ENCODE measurements at places on chromosomes 1 and 21.

GRCh38 chr1:229803626-229804217, 177.7 kb downstream of the URB2 start:
- no peak for DNase-seq

DNA sequence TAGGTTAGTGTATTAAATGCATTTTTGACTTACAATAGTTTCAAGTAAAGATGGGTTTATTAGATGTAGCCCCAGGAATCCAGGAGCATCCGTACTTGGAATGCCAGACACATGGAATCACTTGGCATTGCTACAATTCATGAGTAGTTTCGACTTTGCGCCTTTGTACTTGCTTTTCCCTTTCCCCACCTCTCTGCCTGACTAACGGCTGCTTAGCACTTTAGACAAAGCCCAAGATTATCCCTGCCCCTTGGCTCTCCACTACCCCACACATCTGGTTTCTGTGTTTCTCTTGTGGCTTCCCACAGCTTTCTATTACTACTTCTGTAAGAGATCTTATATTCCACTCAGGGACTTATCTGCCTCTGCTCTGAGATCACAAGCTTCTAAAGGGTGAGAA, 397.7 kb upstream of the POU3F1 start:
- no peak for DNase-seq

DNA sequence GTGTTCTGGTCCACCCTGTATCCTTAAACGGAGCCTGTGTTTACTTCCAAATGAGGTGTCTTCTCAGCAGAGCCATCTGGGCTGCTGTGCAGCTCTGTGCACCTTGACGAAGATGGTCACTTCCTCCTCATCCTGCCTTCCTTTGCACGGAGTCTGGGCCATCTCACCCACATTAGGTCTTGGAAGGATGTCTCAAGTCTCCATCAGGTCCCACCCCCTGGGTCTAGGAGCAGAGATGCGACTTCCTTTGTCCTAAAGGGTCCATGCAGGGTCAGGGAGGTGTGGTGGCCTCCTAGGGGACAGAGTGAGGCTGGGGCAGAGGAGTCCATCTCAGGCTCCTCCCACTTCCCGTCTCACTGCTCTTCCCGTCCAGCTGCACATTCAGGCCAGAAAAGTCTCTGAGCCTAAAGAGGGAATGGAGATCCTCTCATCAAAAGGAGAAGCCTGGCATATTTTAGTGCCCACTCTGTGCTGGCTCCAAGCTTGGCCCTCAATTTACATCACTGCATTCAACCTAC, 209.2 kb downstream of the MATN1 start:
- DNase-seq: no peak

GRCh38 chr1:7403265-7404045, 367.6 kb upstream of the VAMP3 start:
- no peak for DNase-seq

DNA sequence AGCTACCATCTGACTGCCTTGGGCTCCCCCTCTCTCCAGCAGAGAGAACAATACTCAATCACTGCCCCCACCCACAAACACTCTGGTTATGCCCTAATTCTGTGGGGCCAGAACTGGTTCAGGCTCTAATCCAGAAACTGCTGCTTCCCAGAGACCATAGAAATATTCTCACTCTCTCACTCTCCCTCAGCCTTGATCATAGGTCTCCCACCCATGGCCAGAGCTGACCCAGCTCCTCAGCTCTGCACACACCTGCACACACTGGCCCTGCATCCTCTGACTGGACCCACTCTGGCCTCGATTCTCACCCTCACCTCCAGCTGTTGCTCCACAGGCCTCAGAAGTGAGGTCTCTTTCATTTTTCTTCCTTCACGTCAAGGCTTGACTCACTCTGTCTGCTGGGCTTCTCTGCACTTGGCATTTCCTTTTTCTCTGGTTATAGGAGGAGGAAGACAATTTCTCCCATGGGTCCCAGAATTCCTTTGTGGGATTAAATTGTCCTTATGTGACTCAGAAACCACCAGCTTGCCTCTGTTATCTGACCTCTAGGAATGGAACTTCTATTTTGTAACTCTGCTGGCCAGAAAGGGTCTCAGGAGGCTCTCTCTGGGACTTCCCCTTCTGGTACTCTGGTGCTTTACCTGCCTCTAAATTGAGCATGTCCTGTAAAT, 15.6 kb upstream of the ZMYM6 start:
- no peak for DNase-seq

DNA sequence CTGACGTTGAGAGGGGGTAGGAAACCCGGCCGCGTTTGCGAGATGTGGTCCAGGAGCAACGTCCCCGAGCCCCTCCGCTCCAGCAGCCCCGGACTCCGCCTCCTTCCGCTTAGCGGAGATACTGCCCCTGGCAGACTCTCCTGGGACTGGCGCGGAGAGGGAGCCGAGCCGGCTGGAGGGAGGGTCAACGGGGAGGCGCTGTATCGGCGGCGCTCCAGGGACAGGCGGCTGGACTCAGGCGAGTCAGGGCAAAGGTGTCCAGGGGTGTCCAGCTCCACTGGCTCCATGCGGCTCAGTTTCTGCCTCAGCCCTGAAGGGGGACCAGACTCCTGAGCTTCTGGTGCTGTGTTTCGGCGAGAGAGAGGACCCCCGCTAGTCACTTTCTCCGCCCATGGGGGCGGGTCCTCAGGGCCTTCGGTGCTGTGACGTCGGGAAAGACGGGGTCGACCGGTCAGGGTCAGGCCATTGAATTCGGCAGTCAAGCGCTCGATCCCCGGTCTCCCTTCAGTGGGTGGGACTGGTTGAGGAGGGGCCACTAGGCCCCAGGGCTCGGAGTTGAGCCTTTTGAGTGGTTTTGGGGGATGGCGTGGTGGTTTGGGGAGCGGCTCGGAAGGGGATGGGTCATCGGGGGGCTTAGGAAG, 2.8 kb upstream of the LIX1L start:
- no peak for DNase-seq

DNA sequence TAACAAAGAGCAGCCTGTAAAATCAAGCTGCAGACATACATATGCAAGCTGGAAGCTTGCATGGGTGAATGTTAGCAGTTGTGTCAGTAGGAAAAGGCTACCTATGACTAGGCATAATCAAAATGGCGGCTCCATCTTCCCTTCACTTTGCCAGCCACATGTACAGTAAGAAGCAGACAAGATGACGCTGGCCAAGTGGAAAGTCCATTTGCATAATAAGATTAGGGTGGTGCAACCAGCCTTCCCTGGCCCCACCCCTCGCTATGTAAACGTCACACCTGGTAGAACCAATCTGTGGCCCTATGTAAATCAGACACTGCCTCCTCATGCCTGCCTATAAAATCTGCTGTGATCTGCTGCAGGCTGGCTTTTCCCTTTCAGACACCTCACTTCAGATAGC, 171.9 kb upstream of the USP25 start:
- no peak for DNase-seq

DNA sequence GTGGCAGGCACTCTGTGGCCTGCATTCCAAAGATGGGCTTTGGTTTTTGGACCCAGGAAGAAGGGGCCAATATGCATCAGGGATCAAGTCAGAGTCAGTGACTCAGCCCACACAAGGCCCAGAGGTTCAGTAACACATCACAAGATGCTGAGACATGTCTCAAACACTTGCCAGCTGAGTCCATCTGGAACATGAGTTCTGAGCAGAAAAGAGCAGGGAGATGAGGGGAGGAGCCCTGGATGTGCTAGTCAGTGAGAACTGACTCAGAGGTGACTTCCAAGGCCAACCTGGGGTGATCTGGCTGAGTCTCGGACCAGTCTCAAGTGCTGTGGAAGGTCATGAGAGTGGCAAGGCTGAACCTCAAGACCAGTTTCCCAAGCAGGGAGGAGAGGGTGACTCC, 150.1 kb downstream of the CDC7 start:
- peak; percentile 10 for DNase-seq

GRCh38 chr1:199312626-199313025, 673.8 kb downstream of the PTPRC start:
- no peak for DNase-seq

DNA sequence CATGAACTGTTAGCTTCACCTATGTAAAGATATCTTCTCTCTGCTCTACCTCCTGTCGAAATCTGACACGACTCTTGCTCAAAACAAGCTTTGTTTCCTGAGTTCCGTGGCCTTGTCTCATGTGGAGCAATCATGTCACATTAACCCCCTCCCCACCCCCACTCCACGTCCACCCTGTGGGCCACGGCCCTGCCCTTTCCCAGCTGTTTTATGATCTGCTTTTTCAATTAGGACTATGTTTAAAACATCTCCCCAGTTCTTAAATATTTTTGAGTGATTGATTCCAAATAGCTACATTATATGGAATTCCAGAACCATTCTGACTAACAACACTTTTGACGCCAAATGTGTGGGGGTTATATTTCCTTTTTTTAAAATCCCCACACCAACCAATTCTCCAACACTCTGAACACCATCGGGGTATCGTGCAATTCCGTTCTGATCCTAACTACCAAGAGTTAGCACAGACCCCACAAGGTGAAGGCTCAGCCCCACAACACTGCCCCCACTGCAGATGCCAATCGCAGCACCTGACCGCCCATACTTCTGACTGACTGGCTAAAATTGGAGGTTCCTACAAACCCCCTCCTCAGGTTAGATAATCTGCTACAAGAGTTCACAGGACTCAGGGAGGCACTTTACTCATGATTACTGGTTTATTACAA, 12.7 kb upstream of the S100A8 start:
- no peak for DNase-seq

DNA sequence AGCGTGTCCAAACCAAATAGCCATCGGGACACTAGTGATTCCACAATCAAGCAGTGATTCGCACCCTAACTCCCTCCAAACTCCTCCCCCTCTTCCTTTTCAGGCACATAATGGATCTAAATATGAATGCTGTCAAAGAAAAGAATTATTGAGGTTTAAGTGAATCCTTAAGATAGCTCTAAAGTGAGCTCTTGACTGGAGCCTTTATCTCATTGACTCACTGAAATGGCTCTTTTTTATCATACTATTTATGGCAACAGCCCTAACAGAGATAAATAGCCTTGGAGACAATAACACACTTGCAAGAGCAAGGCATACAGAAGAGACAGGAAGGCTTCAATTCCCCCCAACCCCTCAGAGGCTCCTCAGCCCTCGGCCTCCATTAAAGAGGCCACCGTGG, 143.3 kb downstream of the PLXNA2 start:
- no peak for DNase-seq

- no peak for DNase-seq
Observed at GRCh38 chr1:68815632-68816031, 318.8 kb upstream of the DEPDC1 start.

- DNase-seq: no peak
Observed at GRCh38 chr1:57133686-57134085, 167.9 kb upstream of the C8B start.

DNA sequence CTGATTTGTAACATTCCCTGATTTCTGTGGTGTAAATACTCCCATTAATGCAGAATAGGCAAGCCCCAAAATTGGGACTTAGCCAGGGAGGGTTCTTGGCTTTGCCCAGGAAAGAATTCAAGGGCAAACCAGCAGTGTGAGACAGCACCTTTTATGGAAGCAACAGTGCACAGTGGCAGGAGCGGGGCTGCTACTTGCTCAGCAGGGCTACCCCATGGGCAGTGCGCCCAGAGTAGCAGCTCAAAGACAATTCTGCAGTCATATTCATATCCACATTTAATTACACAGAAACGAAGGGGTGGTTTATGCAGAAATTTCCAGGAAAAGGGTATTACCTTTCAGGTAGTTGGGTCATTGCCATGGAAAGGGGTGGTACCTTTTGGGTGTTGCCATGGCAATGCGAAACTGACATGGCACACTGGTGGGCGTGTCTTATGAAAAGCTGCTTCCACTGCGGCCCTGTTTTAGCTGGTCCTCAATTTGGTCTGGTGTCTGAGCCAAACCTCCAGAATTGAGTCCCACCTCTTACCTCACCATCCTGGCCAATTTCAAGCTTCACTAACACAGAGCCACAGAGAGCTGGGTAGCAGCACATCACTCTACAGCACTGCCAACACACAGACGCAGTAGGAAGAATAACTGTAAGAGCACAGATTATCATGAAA, 35.9 kb downstream of the FHAD1 start:
- no peak for DNase-seq

DNA sequence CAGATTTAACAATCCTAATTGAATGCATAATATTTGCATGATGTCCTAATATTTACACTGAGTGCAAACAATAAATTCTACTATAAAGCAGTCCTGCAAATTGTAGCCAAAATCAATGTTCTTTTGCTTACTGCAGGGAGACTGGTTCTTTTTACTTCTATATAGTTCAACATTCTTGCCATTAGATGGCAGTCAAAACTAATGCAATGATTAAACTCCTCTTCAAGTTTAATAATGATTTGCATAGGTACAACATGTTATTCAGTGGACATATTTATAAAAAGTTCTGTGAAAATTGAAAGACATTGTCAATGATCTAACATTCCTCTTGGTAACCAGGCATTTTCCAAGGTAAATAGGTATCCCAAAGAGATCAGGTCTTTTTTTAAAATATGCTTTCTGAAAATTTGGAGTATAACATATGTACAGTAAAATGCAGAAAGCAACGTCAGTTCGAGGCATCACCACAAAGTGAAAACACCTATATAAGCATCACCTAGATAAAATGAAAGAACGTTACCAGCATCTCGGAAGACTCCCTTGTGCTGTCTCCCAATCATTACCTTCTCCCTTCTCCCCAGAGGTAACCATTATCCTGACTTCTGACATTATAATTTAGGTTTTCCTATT, 9.8 kb upstream of the FNBP1L start:
- DNase-seq: no peak

DNA sequence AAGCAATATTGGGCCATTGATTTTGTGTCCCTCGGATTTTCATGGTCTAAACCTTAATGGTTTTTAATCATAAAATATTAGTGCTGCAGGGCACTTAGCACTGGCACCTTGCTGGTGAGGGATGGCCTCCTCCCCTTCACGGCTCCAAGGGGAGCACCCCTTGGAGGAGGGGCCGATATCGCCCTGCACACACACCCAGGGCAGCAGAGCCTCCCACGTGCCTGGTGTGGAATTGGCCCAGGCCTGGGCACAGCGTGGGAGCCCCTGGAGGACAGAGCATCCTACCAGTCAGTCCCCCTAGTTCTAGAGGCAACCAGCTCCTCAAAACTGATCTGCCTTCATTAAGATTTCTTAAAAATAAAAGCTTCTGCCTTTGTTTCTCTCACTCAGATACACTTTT, 90.7 kb upstream of the CSF3R start:
- no peak for DNase-seq

- no peak for DNase-seq
Observed at GRCh38 chr1:17877896-17878295, 122.8 kb downstream of the ACTL8 start.

DNA sequence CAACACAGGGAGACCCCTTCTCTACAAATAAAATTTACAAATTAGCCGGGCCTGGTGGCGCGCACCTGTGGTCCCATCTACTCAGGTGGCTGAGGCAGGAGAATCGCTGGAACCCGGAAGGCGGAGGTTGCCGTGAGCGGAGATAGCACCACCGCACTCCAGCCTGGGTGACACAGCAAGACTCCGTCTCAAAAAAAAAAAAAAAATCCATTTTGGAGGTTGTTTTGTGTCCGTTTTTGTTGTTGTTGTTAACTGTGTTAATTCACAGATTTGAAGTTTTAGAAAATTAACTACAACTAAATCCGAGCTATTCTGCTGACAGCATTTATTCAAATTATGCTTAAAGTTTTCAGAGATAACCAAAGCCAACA, 618 bp downstream of the CLCC1 start:
- DNase-seq: no peak

All from Panc1 (cell line).